ENCODE measurements at places on chromosomes 16 and 17. TPM values are rescaled to one million over a fixed set of nuclear protein-coding genes. Genes with fewer than 3 reads are reported as not detected.
A peak's percentile ranks its signal among the peaks of the same experiment; 100 is the strongest.

GRCh38 chr17:76994237-76994637 is 126.0 kb downstream of the MGAT5B start:
- no peak for DNase-seq

- no peak for DNase-seq
Measured at GRCh38 chr16:57941016-57941664, 29.8 kb downstream of the CNGB1 start.

GRCh38 chr16:27408012-27408601 is 6.1 kb downstream of the IL21R start:
- DNase-seq = no peak

CCL18 gene
- not detected for total RNA-seq

TVP23B gene
- 14.6 TPM for total RNA-seq

DNA sequence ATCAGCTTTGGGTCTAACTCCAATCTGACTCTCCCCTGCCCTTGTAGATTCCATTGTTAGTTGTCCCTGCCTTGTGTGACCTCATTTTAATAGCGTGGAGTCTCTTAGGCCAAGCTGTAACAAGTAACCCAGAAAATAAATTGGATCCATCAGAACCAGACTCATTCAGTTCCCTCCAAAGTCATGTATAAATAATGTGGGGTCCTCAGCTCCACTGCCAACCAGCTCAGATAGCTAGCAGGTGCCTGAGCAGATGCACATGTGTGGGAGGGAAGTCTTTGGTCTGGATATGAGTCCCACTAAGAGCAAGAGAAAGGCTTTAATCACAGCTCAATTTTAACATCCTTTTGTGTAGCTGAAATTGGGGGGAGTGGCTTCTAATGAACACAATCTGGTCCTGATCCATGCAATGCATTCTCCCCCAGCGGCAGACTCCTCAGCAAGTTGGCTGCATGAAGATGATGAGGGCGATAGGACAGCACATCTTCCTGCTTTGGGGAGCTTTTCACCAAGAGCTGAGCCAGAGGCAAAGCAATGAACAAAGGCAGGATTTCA is 151.6 kb downstream of the ABCC12 start:
- DNase-seq = no peak

HOXB5 gene
- 2.6 TPM for total RNA-seq

RASD1 gene
- total RNA-seq = 0.16 TPM

KRT28 gene
- not detected for total RNA-seq

DNA sequence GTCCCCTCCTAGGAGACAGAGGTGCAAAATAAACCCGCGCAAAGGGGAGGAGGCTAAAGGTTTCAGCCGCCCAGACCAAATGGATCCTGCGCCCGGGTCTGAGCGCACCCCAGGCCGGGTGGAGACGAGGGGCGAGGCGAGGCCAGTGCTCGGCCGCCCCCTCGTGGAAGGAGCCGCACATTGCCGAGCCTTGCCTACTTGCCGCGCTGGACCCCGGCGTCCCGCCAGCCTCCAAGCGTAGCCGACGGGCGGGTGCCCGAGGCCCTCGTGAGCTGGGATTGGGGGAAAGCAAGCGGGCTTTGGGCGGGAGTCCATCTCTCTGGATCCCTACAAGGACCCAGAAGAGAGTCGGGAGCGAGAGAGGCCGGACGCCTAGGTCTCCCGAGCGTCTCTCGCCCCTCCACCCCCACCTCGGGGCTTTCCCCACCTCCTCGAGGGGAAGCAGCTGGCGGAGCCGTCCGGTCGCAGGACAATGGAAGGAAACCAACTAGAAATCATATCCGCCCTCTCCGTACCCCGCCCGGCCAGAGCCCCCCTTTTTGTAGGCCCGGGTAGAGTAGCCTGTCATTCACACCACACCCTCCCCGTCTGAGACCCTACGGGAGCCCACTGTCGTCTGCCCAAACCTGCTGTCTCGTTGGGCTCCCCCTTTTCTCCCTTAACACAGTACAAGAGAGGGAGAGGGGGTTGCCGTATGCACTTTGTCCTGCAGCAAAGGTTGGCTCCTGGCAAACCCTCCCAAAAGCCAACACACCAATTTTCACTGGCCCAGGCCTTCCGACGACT is 664 bp upstream of the BCL6B start:
- peak; percentile 68 for DNase-seq

OR2C1 gene
- total RNA-seq = not detected

PDE6G gene
- not detected for total RNA-seq

FBXO39 gene
- not detected for total RNA-seq

GRCh38 chr17:2304931-2305330 is 1.2 kb downstream of the SRR start:
- no peak for DNase-seq

- no peak for DNase-seq
Measured at GRCh38 chr17:80229011-80229410, 8.8 kb downstream of the SLC26A11 start.

GRCh38 chr17:43818966-43819365 is 14.0 kb downstream of the MPP3 start:
- no peak for DNase-seq

DNA sequence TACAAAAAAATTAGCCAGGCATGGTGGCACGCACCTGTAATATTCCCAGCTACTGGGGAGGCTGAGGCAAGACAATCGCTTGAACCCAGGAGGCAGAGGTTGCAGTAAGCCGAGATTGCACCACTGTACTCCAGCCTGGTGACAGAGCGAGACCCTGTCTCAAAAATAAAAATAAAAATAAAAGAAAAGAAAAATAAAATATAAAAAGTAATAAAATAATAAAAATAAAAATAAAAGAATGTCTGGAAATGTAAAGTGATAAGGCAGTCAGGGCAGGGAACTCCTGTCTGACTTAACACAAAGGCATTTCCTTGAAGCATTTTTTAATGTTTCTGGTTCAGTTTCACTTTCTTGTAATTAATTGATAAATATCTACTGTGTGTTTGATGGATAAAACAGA is 34.7 kb upstream of the DNAJA2 start:
- no peak for DNase-seq

Data from K562 (cell line).